ENCODE measurements at places on chromosomes 11 and 22. TPM values are rescaled to one million over a fixed set of nuclear protein-coding genes. Genes with fewer than 3 reads are reported as not detected.

DNA sequence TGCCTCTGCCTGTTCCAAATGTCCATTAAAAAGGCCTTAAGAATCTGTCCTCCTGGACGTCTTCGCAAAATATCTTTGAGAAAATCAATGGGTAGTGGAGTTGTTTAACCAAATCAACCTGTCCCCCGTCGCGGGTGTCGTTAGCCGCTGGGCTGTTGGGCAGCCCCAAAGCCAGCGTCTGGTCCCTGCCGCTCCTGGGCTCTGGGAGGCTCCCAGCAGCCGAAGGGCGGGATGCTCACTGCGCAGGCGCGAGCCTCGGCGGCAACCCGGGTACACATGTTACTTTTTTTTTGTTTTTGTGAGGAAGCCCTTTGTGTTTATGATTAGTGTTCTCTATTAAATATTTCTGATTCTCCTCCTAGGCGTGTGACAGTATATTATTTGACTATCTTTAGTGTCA is 12.6 kb downstream of the MMP10 start:
- DNase-seq = no peak

PGA3 gene
- total RNA-seq = not detected

- peak; percentile 34 for DNase-seq
These were observed at the start of gene CLTCL1 for GRCh38 chr22:19291580-19292457. Gene CLTCL1, minus strand, starts transcription at chr22:19291719. Its CDS starts 78 bp downstream, at chr22:19291641.

DNA sequence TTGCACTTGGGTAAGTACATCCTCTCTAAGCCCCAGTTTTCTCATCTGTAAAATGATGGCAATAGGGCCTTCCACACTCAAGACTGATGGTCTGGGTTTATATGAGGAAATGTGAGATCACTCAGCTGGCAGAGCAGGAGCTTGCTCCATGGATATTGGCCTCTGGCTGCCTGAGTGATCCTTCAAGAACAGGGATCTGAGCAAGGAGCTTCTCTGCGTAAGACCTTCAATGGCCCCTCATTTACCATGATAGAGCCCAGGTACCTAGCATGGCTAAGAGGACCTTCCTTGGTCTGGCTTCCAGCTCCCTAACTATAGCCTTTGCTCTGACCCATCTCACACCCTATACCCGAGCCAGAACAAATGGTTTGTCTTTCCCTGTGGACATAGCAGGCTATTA is 5.5 kb downstream of the ROBO4 start:
- DNase-seq = no peak

OR5M8 gene
- not detected for total RNA-seq

DNA sequence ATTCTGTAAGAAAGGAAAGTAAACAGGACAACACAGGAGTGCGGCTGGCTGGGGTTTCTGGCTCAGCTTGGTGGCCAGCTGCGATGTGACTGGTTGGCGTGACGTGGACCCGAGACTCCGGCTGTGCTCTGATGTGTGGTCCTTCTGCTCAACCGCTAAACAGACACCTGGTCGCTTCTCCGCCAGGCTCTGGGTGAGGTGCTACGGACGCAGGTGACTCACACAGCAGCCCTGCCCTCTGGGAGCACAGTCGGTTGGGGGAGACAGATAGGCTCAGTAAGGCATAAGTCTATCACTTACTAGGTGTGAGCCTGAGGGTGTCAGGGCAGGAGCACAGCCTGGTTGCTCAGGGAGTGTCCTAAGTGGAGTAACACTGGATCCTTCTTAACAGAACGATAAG is 8.2 kb downstream of the RTL6 start:
- no peak for DNase-seq

DNA sequence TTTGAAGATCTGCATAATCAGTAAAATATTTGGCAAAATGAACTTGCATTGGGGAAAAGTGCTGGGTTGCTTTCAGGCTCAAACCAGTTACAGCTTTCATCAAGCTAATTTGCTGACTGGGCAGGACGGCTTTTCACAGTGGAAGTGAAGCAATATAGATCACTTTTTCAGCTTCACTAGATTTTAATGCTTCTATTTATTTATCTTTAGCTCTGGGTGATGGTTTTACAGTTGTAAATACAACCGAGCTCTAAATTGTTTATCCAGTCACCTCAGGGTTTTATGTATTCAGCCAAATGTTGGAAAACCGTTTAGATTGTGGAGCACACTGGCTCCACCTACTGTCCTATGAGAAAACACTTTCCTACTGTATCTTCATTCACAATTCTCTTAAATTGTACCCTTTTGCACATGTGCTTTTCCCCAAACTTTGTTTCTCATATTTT is 58.2 kb downstream of the ACER3 start:
- DNase-seq = peak; percentile 65

DNA sequence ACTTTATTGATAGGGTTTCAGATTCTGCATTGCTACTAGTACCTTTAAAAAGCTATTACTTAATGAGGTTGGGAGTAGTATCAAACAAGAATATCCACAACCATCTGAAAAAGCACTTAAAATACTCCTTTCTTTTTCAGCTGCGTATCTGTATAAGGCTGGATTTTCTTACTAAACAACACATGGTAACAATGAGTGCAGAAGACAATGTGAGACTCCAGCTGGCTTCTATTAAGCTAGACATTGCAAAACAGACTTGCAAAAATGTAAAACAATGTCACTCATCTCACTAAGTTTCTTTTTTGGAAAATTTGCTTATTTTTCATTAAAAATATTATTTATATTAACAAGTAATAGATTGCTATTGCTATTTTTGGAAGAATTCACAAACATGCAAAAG is 132.6 kb downstream of the WNT11 start:
- no peak for DNase-seq

- no peak for DNase-seq
These were observed 177.7 kb downstream of the CADM1 start for GRCh38 chr11:115326526-115326925.

DNA sequence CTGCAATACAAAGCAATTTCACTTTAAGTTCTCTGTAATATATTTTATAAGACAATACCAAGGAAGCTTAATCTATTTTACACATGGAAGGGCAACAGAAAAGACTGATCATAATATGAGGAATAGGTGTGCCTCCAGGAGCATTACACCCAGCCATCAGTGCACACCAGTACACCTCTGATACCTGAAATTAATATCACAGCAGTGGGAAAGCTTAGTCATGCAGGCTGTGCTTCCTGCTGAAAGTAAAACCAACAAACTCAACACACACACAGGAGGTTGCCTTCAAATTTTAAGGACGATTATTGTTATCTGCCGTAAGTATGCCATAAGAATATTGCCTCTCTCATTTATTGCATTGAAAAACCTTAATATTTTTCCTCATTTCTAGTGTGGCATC is 1119.1 kb upstream of the TENM4 start:
- peak; percentile 26 for DNase-seq

DNA sequence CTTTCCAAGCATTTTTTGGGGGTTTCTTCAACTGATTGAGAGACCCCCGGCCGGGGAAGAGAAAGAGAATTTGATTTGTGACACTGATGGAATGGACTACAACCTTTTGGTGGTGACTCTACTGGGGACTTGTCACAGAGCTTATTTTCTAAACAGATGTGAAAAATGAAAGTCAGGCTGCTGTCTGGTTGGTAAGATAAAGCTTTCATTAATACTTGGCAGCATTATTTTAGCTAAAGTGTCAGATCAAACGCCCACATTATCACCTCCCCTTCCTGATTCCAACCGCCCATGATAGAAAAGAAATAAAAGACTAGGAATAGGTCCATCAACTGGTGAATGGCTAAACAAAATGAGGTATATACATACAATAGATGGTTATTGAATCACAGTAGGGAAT is 45.6 kb upstream of the EHF start:
- no peak for DNase-seq

- DNase-seq = peak; percentile 83
These were observed 32.5 kb upstream of the ATXN10 start for GRCh38 chr22:45638834-45639746.

All from bronchial epithelial cell (primary cell).